ENCODE measurements at places on chromosomes 3 and 15.

- DNase-seq, result no peak
Observed at GRCh38 chr15:52414936-52415335, 113.7 kb downstream of the MYO5A start.

- no peak for DNase-seq
Observed at GRCh38 chr15:95669146-95669922, 661.2 kb upstream of the NR2F2 start.

DNA sequence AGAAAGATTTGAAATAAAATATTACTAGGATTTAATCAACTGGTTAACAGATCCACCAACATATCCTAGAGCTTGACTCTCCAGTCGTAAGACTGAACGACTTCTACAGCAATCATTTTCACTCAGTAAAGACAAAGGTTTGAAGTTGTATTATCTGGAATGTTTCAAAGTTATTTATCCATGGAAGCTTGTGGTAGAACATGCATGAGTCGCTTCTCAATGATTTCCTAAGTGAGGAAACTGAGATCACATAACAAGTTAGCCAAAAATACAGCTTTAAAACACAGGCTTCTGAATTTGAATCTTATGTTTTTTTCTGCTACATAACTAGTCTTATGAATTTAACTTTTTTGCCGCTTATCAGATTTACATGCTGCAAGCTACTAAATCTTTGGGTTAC is 241.8 kb downstream of the FOXP1 start:
- DNase-seq, result no peak

DNA sequence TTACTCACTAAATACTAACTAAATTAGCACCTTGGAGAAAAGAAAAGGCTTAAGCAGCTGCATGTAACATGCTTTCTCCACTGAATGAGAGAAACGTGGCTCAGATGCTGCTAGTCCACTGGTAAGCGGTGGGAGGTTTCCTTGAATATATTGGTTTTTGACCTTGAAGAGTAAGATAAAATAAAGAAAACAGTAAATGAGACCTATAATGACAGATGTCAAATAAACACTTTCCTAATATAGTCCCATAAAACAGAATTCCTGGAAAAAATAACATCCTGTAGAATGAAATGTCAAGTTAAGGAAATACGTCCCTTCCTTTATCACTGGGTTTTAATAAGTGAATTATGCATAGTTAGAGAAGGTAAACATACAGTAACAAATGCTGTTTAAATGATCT is 215.0 kb downstream of the DPH6 start:
- DNase-seq, result no peak

DNA sequence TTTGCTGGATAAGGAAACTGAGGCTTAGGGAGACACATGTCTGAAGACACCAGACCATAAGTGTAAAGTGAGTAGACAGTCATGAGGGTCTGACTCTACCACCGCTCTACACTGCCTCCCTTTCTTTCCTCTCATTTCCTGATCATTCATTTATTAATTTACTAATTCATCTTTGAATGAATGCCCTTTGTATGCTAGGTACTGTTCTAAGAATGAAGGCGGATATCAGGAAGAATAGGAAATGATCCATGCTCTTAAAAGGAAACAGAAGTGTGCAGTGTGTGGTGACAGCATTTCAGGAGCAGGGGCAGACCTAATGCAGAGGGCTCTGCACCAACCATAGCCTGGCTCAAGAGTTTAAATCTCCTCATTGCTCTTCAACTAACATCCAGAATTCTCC is 31.8 kb upstream of the PSMD6 start:
- no peak for DNase-seq

DNA sequence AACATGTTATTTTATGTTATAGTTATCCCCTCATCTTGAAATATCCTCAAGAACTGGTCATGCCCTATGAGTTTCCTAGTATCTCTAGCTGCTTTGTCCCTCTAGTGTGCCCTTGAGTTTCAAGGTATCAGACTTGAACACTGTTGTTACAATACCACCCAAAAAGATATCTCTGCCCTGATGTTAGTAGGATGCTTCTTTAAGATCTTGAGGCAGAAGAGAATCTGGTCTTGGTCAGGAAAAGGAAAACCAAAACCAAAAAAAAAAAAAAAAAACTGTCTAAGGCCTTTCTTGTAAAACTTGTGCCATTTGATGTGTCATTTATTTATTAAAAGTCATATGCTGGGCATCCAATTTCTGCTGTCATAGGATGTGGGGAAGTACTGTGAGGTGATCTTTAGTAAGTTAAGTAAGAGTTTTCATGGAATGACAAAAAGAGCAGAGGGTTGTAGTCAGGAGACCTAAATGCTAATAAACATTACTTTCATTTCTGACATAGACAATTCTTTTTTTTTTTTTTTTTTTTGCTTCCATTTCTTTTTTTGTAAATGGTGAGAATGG is 229.7 kb downstream of the NECTIN3 start:
- no peak for DNase-seq

GRCh38 chr3:115469649-115470048 is 153.7 kb upstream of the GAP43 start:
- no peak for DNase-seq

DNA sequence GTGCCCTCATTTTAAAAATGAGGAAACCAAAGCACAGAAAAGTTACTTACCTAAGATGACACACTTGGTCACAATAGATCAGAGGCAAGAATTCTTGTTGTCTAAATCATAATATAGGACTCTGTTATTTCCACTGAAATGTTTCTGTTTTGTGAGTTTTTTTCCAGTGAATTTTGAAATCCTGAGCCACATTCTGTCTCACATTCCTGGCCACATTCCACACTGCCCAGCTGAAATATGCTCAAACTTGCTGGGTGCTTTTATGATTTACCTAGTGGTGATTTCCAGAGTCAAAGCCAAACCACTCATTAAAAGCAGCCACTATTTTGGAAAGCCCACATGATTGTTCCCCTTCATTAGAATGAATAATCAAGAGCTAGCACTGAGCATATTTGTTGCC is 82.3 kb upstream of the NPHP3 start:
- no peak for DNase-seq

Measured in GM19239 (cell line).